Endothelial cell (in vitro differentiated cells): ENCODE measurements at places on chromosomes 4 and X. TPM values are rescaled to one million over a fixed set of nuclear protein-coding genes. Genes with fewer than 3 reads are reported as not detected.

- no peaks in the 10 kb centered on the region for H3K4me1 ChIP-seq
- no peaks in the 10 kb centered on the region for H3K27me3 ChIP-seq
- no peaks in the 10 kb centered on the region for H3K36me3 ChIP-seq
- no peak for DNase-seq
Measured at GRCh38 chr4:74638001-74638400, 156.3 kb downstream of the BTC start.

DNA sequence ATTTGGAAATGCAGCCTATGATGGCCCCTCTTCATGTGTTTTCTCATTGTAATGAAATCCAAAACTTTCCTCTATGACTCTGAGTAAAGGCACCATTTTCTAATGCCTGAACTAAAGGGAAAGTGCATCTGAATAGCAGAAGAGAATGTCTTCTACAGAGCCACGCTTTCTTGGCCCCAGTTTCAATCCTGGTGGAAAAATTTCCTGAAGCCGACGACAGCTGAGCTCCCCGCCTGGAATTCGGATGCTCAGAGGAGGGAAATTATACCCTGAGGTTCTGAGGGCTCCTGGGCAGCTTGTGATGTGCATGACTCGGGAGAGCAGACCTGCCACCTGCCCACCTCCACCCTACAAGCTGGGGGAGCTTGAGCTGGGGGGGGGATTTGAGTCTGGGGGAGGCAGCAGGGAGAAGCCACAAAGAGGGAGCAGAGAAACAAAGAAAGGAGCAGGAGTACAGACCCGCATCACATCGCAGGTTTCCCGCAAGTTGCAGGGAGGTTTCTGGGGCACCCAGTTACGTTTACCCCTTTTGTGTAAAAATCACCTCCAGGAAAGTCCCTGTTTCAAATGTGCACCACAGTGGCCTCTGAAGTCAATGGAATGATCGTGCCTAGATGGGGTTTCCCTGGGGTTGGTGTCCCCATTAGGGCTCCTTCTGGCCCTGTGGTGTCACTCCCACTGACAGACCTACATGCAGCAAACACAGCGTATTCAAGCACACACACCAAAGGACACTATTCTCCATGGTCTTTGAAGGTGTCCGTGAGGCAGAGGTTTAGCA is 145.6 kb upstream of the RBPJ start:
- no peak overlapping the region for H3K27ac ChIP-seq
- no peak for DNase-seq
- peaks cover 2% of the 10 kb centered on the region for H3K27me3 ChIP-seq
- H3K4me3 ChIP-seq: no peak overlapping the region
- H3K36me3 ChIP-seq: no peaks in the 10 kb centered on the region
- H3K4me1 ChIP-seq: no peaks in the 10 kb centered on the region

GRCh38 chr4:59122626-59123025 is 2012.4 kb upstream of the IGFBP7 start:
- H3K4me1 ChIP-seq: peaks cover 12% of the 10 kb centered on the region
- DNase-seq: no peak
- H3K27ac ChIP-seq: no peak overlapping the region
- H3K27me3 ChIP-seq: no peaks in the 10 kb centered on the region

The CTAG1A gene
- not detected for total RNA-seq

The AKAP14 gene
- total RNA-seq: not detected

The H2BW2 gene
- total RNA-seq: not detected
